Upper lobe of left lung (tissue), 6 donors: ENCODE measurements at places on chromosomes 12 and 14. TPM values are rescaled to one million over a fixed set of nuclear protein-coding genes. Genes with fewer than 3 reads are reported as not detected.

TPH2 gene
- 0.61 TPM for total RNA-seq

CCDC38 gene
- total RNA-seq: 0.14 TPM

MSRB3 gene
- 76.3 TPM for total RNA-seq

ESYT1 gene
- total RNA-seq: 111 TPM

B4GALNT1 gene
- 0.98 TPM for total RNA-seq

SPTB gene
- 3.0 TPM for total RNA-seq

PRH2 gene
- 0.63 TPM for total RNA-seq

FOXG1 gene
- not detected for total RNA-seq

AQP5 gene
- 36.6 TPM for total RNA-seq

MYH6 gene
- total RNA-seq: not detected

PDZRN4 gene
- 0.39 TPM for total RNA-seq
